HepG2 (cell line): ENCODE measurements at places on chromosomes 16 and 17. TPM values are rescaled to one million over a fixed set of nuclear protein-coding genes. Genes with fewer than 3 reads are reported as not detected.
A peak's percentile ranks its signal among the peaks of the same experiment; 100 is the strongest.

- no peak for DNase-seq
Observed at GRCh38 chr17:64185101-64185500, 55.2 kb upstream of the ERN1 start.

- DNase-seq, result no peak
Observed at GRCh38 chr17:2414446-2415064, 13.7 kb upstream of the MNT start.

- no peak for DNase-seq
Observed at GRCh38 chr17:74641224-74641957, 17.9 kb upstream of the CD300E start.

GRCh38 chr17:44884941-44885340 lies 14.3 kb downstream of the EFTUD2 start:
- DNase-seq, result no peak

DNA sequence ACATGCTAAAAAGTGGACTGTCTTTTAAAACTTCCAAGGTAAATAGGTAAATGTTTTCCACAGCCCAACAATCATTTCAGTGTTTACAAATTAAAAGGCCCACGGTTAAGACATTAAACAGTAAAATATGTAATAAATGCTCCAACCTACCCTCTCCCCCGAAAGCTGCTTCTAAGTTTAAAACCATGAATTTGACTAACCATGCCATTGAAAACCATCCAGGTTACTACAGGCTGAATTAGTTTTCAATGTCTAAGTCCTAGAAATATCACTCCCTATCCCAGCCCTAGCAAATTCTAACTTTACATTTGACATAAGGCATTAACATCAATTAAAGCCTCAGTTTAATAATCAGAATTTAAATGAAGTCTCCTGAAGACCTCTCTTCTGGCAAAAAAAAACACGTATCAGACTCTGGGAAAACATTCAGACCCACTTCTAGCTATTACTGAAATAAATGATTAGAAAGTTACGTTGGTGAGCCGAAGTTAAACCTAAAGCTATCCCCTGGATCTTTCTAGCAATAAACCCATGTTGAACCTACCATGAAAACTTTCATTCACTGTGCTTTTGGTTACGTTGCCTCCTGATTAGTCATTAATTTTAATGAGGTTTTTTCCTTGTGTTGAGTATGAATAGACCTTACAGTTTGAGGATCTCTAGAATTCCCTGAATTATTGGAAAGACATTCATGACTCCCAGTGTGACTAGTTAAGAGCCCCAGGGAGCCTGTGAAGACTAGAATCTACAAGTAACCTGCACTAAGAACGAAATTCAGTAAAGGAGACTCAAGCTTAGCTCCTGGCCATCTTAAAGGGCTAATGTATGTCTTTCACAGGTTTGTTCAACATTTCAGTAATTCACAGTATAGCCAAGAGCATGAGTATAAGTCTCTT lies 1.7 kb upstream of the POLG2 start:
- DNase-seq, result no peak

GRCh38 chr16:2436110-2436509 lies 6.9 kb downstream of the CCNF start:
- DNase-seq, result no peak

DNA sequence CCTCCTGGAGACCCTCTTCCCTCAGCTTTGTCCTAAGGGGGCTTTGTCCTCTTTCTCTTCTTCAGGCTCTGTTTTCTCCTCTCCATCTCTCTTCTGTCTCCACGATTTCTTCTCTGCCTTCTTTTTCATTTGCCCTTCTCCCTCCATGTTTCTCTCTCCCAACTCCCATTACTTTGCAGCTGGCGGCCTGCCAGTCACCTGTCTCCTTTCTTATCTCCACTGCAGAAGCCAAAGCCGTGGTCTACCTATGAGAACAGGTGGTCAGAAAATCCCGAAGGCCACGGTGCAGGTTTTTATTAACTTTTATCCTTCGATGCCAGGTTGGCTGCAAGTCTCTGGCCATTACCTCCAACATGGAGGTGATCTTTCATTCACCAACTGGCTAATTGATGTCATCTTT lies 45.1 kb downstream of the FZD2 start:
- no peak for DNase-seq

GRCh38 chr17:42779304-42779935 lies 990 bp upstream of the WNK4 start:
- DNase-seq, result no peak

GRCh38 chr16:75385507-75386152 lies 47.7 kb downstream of the CFDP1 start:
- peak; percentile 68 for DNase-seq

DNA sequence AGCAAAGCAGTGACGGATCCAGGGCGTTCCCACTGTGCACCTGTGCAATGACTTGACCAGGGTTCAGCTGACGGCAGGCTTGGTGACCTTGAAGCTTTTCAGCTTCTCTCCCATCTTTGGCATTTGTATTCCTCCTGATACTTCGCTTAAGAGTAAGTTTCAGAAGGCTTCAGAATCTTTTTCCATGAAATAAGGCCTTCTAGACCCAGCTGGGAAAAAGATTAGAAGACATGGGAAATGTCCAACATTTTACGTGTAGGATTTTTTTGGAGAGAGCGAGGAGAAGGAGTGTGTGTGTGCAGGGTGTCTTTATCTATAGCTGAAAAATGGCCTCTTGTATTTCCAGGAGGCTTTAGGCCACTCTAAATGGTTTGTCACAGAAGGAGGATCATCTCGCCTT lies 104.1 kb downstream of the BANP start:
- no peak for DNase-seq

DNA sequence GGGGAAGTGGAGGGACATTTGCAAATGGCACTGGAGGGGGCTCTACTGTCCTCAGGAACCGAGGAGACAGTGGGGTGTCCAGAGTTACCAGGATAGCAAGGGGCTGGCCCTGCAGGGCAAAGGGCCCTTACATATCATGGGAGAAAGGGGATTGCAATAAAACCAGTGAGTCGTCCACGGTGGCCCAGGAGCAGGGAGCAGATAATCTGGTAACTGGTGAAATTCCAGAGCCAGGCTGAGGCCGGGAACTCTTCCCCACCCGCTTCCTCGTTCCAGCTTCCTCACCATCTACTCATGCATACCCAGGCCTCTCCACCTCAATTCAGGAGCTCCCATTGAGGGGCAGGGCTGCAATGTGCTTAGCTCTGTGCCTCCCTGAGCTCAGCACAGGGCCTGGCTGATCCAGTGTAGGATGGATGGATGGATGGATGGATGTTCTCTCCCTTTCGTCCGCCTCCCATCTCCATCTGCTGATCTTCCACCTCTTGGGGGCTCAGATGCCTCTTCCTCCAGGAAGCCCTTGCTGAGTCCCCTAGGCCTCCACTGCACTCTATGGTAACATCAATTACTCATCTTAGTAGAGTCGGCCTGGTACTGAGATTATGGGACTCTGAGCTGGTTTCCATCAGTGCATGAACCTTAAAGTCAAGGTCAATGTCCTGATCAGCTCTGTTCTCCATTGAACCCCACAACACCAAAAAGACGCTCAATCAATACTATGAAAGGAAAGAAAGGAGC lies 41.2 kb upstream of the NDRG4 start:
- no peak for DNase-seq

DNA sequence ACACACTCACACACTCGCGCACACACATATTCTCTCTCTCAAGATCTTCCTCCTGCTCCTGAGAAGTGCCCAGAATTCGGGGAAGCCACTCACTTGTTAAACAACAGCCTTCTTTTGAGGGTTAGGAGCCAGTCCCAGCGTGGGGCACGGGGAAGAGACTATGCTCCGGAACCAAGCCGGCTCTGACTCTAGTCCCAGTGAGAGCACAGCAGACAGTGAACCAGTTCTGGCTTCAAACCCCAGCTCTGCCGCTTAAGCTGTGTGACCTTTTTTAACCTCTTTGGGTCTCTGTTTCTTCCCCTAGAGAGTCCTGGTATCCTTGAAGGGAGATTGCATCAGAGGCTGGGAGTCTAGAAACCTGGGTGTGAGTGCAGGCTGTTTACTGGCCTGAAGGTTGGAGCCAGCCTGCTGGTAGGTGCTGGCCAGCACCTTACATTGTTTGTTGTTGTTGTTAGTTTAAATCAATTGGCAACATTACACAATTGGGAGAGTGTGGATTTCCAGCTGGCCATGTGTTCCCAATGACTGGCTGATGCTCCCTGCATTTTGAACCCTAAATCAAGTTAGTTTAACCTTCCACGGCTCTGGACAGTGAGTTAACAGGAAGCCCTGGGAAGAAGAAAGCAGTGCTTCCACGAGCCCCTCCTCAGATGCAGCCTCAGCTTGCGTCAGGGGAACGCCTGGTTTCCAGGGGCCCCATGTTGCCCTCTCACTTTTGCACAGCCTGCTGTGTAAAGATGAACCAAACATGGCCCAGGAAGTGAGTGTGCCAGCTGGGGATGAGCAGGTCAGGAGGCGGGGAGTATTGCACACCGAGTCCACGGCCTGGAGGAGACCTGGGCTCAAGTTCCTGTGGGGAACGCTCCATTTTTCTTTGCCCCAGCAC lies 71.5 kb downstream of the GAS7 start:
- no peak for DNase-seq

- DNase-seq, result peak; percentile 94
Observed at GRCh38 chr17:16313139-16314090, 39.9 kb downstream of the CENPV start.

- peak; percentile 90 for DNase-seq
Observed at GRCh38 chr17:51120739-51121619, at the start of gene SPAG9. SPAG9 (minus strand) TSS chr17:51120868; CDS start chr17:51120656, 212 bp downstream.

GRCh38 chr17:14579716-14580115 lies 278.8 kb downstream of the HS3ST3B1 start:
- DNase-seq, result no peak

GRCh38 chr16:6611535-6611934 lies 721.1 kb upstream of the RBFOX1 start:
- DNase-seq, result no peak

DNA sequence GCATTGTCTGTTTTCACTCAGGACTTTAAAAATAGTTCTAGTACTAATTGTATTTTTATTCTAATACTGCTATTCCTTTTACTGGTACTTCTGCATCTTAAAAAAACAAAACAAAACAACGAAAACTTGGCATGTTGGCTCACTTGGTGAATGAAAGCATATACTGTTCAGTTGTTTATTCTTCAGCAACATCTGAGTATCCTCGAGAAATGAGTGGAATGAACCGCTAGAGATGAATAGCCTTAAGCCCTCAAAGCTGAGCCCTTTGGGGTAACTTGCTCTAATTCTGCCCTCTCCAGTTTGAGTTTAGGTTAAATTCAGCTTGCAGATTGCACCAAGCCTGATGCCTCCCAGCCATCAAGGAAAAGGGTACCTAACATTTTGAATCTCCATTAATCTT lies 126.5 kb downstream of the WWOX start:
- no peak for DNase-seq

DNA sequence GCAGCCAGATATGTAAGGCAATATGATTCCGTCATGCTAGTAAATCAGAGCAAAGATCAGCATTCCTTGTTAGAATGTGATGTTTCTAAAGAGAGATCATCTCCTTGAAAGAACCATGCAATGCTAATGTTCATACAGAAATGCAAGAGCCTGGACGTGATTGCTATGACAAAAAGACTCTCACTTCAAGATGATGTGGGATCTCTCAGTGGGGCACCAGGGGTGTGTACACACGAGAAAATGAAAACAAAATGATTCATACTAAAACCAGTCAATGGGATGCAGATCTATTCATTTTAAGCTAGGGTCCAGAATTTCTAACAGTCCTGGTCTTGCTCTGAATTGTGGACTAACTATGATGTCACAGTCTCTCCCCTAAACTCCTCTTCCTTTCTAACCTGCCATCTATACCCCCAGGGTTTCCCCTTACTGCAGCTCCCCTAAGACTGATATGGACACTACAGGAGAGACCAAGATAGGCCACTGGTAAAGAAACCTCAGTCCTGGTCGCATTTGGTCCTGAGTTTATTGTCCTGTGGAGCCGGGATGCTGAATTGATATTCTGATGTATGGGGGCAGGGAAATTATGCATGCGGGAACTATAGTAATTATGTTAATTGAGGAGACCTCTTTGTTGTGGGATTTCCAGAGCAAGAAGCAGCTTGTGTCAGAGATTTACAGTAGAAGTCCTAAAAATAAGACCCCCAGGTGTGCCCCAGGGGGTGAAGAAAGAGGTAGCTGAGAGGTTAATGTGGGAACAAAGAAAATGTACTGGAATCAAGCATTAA lies 179.0 kb downstream of the PMP22 start:
- no peak for DNase-seq

DNA sequence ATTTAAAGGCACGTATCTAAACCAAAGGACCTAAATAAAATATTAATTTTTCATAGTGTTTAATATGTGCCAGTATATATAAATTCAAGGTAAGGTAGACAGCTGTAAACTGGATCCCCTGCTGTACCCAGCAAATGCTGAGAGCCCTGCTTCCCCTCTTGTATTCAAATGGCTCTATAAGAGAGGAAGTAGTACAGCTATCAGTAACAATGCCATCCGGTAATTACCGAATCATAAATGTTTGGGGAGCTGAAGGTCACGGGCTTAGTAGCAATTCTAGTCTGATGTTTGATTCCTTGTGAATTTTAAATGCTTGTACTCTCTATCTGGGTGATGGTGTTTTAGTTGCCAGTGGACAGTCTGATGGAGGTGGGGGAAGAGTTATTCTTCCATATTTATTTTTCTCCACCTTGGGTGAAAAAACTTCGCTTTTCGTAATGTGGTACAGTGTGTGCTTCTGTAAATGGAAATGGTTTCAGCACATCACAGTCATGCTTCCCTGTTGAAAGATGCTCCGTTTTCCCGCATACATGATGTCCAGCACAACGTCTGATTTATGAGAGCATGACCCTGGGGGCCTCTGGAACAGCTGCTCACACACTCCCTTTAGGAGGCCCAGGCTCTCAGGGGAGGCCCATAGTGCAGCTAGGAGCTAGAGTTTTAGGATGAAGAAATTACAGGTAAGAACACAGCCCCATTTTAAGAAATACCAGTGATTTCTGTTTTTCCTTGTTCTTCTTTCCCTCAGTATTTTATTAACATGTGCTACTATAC lies 423.9 kb downstream of the WWOX start:
- no peak for DNase-seq

Gene LGALS9B
- not detected in 2 replicates for polyA plus RNA-seq

Gene TRPV3
- polyA plus RNA-seq, result 0.40 and 0.90 TPM in 2 replicates

Gene CACNA1H
- polyA plus RNA-seq, result 1.8 and 3.0 TPM in 2 replicates

Gene LPO
- 0.03 TPM in 1 of 2 replicates, not detected in the other for polyA plus RNA-seq

Gene CES5A
- polyA plus RNA-seq, result 0.05 TPM in 1 of 2 replicates, not detected in the other

Gene TMED6
- 9.8 and 10.5 TPM in 2 replicates for polyA plus RNA-seq

Gene PRR35
- polyA plus RNA-seq, result 0.16 and 0.38 TPM in 2 replicates

Gene ZNF423
- 0.05 and 0.07 TPM in 2 replicates for polyA plus RNA-seq

Gene SBK1
- polyA plus RNA-seq, result 0.17 and 0.26 TPM in 2 replicates

Gene C16orf86
- polyA plus RNA-seq, result 1.5 and 2.0 TPM in 2 replicates

Gene HIGD1B
- polyA plus RNA-seq, result not detected in 2 replicates

Gene TEX14
- 0.03 and 0.04 TPM in 2 replicates for polyA plus RNA-seq
